ENCODE measurements at places on chromosomes 5 and 9.

DNA sequence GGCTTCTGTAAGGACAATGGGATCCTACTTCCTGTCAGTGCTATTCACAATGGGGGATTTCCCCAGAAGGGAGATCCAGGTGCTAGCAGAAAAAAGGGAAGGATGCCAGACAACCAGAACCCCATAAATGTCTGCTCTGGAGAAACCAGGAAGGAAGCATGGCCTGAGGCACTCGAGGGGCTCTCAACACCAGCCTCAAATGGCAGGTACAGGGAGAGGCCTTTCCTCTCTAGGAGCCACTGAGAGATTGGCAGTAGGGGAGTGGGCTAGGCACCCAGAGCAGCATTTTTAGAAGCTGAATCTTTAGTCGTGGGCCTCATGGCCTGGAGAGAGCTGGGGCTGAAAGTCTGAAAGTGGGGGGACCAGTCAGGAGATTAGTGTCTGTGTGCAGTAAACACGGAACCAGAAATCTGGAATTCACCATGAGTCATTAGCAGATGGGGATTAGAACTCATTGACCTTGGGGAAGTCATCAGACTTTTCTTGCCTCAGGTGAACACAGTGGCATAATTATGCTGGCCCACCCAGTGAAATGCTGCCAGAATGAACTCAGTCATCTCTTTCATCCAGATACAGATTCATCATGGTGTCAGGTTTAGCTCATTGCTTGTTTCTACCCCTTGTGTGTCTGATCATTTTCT is 28.3 kb downstream of the ARHGEF28 start:
- peak; percentile 14 for DNase-seq

GRCh38 chr5:87329114-87329513 is 61.4 kb downstream of the RASA1 start:
- DNase-seq = no peak

DNA sequence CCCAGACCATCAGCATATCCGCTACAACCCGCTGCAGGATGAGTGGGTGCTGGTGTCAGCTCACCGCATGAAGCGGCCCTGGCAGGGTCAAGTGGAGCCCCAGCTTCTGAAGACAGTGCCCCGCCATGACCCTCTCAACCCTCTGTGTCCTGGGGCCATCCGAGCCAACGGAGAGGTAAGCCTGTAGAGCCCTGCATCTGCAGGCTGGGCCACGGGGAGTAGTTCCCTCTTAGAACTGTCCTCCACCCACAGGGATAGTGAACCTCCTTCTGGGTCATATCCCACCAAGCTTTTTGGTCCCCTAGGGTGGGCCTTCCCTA is 569 bp downstream of the GALT start:
- no peak for DNase-seq

DNA sequence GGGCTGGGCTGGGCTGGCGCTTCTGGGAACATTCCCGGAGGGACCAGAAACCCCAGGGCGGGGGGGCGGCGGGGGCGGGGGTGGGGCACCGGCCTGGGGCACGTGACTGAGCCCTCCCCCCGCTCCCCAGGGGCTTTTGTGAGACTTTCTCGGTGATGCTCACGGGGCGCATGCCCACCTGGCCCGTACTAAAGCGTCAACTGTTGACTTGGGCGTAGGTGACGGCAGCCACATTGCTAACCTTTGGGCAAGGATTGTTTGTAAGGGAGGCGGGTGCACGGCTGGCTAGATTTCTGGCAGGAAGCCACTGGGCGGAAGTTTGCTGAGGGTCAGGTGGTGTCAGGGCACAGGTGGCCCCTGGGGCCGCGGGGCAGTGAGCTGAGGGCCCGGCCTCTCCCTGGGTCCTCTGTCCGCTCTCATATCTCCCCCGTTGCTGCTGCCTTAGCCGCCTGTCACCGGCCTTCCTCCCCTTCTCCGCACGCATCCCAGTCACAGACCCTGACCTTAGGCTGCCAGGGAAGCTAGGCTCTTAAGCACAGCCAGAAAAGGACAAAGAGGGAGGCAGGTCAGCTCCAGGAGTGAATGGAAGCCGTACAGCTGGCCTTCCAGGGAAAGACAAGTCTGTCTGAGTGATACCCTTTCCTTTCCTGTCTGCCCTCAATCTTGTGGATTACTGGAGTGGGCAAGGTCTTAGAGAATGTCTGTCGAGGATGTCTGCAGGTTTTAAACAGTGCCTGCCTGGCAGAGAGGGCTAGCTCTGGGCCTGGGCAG is 812 bp downstream of the CACFD1 start:
- peak; percentile 81 for DNase-seq

DNA sequence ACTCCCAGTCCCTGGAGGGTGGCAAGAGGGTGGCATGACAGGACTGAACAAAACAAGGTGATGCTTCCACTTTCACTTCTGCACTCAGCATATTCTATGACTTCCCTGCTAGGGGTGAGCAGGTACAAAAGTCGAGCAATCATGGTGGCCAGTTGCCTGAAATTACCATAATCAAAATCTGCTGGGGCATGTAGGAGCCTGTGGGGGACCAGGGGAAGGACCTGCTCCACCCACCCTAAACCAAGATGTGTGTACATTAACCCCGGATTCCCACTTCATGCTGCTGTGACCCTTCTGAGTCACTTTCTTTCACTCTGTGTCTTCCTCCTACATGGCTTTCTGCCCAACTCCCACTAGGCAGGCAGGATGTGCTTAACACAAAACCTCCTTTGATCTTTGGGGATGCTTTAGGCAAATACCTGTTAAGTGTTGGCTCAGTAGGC is 73.3 kb upstream of the PHF24 start:
- no peak for DNase-seq

DNA sequence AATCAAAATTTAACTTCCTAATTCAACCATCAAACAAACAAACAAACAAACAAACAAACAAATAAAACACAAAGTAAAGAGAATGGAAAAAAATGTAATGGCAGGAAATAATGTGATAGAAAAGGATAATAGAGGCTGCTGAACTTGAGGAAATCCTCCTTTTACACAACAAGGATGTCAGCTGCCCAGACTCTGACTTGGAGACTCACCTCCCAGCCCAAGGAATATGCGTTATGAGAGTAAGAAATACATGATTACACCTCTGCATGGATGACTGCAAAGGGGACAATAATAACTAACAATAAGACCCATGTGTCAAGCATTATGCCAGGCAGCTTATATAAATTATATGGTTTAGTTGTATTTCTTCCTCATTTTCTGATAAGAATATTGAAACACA is 46.6 kb upstream of the JAK2 start:
- no peak for DNase-seq

DNA sequence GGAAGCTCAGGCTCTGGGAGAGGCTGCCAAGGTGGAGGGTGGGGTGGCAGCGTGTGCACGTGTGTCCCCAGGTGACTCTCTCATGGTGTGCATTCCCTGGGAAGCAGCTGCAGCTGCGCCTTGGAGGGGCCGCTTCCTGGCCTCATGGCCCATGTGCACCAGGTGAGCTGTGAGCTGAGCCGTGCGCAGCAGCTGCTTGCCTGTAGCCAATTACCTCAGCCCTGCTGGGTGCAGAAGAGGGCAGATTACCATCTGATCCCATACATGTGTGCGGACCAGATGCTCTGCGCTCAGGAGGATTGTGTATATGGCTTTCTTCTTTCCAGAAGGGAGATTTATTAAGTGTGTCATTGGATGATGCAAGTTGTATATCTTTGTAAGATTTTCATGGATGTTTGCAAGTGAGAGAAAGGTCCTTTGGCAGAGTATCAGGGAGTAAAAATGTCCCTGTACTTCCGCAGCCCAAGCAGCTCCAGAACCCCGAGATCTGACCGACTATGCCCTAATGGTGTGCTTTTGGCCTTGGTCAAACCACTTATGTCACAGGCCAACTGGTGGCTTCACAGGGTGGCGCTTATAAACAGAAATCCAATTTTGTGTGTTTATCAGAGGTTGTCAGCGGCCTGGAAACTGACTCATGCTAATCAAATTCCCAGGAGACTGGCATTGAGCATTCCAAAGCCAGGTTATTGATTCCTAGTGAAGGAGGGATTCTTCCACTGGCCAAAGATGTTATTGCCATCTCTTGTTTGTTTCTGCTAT is 229.3 kb downstream of the GOLPH3 start:
- peak; percentile 85 for DNase-seq

- no peak for DNase-seq
These were observed 18.1 kb upstream of the ZFR start for GRCh38 chr5:32462618-32463017.

DNA sequence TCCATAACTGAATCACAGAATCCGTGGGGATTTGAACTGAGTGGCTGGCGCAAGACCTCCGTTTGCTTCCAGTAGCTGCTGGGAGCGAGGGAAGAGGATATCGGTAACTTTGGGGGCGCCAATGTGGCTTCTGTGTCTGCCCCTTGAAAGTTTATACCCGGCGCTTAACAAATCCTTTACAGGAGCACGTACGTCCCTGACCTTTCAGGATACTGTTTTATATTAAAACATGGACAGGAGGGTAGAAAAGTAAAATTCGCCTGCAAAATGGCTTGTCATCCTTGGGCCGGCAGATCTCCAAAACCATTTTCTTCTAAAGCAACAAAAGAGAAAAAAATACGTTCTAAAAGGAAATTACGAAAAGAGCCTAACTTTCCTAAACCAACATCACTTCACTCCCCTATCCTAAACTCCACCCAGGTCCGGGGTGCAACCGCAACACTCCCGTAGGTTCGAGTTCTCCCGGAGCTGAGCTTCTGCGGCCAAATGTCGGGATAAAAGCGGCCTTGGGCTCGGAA is 656 bp upstream of the DMRT3 start:
- no peak for DNase-seq

DNA sequence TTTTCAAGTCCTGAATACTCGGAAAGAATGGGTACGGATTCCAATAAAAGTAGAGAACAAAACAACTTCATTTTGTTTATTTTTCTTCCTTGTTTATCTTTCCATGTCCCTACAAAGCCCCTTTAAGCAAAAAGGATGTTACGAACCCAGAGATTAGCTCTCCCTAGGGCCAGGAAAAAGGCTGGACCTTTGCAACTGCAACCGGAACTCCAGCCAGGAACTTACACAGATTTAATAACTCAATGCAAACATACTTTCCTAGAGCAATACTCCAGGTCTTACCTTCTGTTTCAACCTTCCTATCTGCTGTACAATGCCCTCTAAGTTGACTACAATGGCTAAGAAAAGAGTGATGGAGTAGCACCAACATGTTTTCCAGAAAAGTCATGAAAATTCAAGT is 7.0 kb downstream of the DENND1A start:
- no peak for DNase-seq

DNA sequence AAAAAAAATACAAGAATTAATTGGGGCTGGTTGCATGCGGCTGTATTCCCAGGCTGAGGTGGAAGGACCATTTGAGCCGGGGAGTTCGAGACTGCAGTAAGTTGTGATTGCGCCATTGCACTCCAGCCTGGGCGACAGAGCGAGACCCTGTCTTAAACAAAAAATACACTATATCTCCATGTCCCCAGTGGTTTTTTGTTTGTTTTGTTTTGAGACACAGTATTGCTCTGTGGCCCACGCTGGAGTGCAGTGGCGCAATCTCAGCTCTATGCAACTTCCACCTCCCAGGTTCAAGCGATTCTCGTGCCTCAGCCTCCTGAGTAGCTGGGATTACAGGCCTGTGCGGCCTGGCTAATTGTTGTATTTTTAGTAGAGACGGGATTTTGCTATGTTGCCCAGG is 1.2 kb downstream of the COQ4 start:
- no peak for DNase-seq

GRCh38 chr9:28234133-28234893 is 661.0 kb upstream of the C9orf72 start:
- no peak for DNase-seq

DNA sequence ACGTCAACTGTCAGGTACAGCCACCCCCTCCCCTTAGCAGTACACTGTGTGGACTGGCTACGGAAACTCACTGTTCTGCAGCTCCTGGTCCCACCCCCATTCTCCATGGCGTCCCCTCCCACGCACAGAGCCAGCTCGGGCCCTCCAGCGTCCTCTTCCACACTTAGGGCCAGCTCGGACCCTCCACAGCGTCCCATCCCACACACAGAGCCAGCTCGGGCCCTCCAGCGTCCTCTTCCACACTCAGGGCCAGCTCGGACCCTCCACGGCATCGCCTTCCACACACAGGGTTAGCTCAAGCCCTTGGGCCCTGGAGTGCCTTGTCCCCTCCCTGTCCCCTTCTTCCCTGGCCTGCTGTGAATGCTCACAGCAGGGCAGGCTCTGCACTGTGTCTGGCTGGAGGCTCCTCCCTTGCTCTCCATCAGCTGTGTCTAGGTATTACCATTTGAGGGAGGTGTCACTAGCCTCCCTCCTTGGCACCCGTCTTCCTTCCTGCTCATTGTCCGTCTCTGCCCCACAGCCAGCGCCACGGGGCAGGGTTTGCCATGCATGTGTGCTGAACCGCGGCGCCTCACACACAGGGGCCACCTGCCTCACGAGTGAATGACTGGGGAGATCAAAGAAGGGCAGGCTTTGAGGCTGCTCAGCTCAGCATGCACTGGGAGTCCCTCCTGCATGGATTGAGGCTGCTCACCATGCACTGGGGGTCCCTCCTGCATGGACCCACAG is 78.5 kb upstream of the CACNA1B start:
- DNase-seq = no peak

DNA sequence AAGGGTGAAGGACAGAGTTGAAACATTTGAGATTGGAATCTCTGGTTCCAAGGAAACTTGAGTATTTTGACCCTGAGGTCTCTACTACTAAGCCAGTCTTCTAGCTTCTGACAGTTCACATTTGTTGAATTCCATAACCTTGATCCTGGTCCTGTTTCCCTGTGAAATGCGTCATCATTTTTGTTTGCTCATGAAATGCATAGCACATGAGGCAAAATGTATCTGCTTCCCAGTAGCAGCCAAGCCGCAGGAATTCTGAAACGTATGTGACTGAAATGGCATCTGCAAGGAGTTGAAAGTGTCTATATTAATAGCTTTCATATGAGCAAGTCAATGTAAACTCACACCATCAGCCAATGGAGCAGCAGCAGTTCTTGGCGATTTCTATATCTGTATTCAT is 307.9 kb downstream of the CSNK1G3 start:
- no peak for DNase-seq

GRCh38 chr9:73030370-73031030 is 77.6 kb upstream of the ALDH1A1 start:
- no peak for DNase-seq

DNA sequence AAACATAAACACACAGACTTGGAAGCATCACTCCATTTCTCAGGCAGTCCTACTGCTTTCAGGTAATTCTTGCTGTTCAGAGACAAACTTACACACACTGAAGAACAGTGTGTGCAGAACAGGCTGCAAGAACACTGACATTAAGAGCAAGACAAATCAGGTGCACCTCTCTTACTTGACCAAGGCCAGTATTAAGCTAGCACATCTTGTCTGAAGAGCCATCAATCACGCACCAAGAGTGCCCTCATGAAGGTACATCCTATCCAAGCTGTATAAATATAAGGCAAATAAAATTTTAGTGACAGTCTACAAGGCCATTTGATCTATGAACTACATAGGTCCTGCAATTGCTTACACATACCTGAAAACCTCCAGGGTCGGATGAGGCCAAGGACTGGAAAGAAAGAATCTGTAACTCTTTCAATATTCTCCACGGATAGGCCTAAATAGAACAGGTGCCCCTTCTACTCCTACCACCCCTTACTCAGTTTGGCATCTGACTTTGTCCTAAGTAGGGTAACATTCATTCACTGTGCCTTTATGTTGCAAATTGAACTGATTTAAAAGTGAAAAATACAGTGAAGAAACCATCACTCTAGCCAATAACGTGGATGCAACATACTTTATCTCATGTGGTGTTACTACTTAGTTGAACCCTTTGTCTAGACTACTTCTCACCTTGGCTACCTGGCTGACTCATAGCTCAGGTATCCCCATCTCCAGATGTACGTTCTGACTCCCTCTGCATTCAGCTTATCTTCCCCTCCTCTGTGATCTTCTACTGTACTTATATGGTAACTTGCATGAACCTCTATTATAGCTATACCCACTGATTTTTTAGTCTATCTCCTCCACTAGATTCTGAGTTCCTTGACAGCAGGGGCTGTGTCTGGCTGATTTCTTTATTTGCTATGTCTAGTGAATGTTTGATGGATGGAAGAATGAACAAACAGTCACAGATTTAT is 256.3 kb downstream of the KIAA0825 start:
- no peak for DNase-seq
